Activated T-helper 1 cell treated with anti-CD3 and anti-CD28 coated beads, Interleukin-2, amount 50 U/mL, for 16 hours (primary cell): ENCODE measurements at places on chromosomes 5 and 9.

GRCh38 chr5:119009131-119009530, 20.8 kb upstream of the DTWD2 start:
- no peak for DNase-seq

DNA sequence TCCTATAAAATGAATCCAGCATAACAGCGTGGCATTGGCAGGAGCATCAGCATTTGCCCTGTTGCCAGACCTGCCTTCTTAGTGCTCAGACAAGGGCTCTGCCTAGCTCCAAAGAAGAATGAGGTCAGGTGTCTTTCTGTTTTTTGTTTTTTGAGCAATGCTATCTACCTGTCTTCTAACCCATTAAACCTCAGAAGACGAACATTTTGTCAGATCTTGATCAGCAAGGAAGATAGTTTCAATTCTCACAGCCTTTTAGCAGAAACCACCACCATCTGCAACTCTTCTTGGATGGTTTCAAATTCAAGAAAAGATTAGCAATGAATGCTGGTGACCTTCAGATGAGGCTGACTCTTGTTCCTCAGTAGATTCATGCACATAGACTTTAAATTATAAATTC, 103.5 kb upstream of the IQGAP2 start:
- no peak for DNase-seq

DNA sequence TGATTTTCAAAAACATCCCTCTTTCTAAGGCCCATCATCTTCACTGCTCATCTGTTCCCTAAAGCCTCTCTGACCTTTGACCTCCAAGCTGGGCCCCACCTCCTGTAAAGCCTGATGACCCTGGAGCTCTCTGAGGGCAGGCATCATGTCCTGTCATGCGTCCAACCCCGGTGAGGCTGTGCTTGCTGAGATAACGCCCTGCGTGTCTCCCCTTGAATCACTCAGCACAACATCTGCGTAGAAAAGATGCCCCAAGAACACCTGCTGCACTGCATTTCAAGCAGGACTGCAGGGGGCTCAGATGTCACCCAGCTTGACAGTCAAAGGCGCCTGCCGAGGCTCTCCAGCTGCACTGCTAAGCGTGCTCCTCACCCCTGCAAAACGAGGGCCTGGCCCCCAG, 78.0 kb downstream of the OTULIN start:
- DNase-seq = no peak

GRCh38 chr5:93580927-93581445, at the start of gene NR2F1-AS1:
Gene NR2F1-AS1, minus strand, starts transcription at chr5:93581219.
- DNase-seq = no peak

DNA sequence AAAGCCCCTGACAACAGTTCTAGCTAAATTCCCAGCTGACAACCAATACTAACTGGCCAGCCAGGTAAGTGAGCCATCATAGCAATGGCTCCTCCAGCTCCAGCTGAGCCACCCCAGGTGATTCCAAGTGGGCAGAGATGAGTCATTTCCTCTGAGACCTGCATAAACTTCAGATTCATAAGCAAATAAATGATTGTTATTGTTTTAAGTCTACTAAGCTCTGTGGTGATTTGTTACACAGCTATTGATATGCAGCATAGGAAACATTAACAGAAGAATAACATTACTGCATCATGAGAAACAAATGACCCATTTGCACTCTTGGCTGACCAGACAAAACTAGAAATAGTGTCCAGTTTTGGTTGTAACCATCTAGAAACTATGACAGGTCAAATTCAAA, 60.3 kb downstream of the TTC39B start:
- no peak for DNase-seq

- no peak for DNase-seq
Observed at GRCh38 chr5:126248611-126249010, 174.6 kb upstream of the GRAMD2B start.

GRCh38 chr5:76771705-76772405, 47.0 kb upstream of the F2RL1 start:
- DNase-seq = no peak

DNA sequence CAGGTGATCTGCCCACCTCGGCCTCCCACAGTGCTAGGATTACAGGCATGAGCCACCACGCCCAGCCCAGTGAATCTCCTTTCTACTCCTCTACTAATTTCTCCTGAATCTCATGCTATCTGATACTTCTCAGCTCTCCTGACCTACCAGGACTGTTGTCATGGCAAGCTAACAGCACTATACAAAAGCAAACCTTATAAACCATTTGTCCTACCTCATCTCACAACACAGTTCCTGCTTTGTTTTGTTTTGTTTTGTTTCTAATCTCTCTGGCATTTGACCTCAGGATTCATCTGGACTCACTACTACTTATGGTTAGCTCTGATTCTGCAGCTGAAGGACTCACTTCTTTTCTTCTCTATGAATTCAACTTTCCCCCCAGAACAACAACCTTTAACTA, 734.8 kb downstream of the TLE1 start:
- no peak for DNase-seq

GRCh38 chr9:129709438-129710168, 43.2 kb downstream of the PTGES start:
- DNase-seq = no peak

DNA sequence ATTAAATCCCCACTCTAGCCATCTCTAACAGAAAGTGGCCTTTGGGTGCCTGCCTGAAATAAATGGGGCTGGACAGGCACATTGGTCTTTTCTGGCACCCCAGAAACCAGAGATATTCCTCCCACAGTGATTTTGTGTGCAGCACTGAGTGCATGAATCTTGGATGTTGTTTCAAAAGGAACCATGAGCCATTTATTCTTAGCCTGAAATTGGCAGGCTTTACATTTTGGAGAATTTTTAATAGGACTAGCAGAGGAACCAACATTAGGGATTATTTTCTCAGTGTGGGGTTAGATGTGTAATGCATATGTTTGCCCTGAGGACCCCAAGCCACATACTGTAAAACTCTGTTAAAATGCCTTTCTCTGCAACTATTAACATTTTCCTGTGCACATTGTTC, 451.3 kb downstream of the NFIB start:
- DNase-seq = no peak

GRCh38 chr5:25552871-25553481, 908.2 kb upstream of the CDH10 start:
- DNase-seq = no peak

DNA sequence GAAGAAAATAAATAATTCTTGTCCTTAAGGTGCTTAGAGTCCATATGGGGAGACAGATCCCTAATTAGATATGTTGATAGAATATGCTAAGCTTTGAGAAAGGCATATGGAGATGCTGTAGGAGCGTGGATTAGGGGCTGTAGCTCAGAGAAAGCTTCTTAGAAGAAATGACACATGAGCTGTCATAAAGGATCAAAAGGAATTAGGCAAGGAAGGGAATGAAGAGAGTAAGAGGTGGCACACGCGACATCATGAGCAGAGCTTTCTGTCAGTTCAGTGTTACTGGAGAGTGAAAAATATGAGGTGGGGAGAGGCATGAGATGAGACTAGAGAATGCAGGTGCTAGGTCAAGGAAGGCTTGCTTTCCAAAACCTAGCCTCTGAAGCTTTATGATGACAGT, 118.6 kb downstream of the KIAA0825 start:
- no peak for DNase-seq

DNA sequence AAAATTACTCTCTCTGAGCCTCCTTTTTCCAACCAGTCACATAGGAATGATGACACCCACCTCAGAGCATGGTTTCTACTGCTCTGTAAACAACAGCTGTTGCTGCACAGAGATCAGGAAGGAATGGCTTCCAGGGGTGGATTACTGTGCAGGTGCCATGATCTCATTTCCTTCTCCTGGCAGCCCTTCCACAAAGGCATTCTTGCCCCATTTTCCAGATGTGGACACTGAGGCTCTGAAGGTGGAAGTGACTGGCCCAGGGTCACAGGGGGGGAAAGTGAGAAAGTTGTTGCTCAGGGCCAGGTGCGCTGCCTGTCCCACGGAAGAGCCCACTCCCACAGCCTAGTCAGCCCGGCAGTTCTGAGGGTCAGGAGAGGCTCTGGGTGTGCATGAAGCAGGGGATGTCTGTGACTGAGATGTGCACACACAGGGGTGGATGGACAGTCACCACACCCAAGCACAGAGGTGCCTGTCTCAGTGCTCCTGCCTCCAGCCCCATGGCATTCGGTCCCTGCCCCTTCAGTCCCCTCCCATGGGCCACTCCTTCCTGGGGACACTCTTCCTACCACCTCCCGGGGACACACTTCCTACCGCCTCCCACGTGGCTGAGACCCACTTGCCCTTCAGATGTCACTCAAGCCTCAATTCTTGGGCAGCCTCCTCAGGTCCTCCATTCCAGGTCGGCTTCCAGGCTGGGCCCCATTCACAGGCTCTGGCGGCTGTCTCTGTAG, 17.0 kb downstream of the FGFR4 start:
- DNase-seq = no peak

DNA sequence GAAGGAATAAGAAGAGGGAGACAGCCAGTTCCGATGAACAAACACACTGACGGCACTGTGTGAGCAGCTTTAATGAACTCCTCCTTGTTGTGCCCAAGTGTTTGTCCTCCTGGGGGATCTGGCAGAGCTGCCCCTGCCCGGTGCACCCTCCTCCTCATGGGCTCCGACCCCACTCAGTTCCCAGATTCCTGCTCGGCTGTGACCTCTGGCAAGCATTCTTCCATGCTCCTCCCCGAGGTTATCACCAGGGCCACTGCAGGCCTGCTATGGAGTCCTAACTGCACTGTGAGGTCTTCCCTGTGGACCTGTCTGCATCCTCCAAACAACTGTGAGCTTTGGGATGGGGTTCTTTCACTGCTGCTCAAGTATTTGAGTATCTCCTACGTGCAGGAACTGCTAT, 142.2 kb downstream of the DCP2 start:
- no peak for DNase-seq
